ENCODE measurements at places on chromosomes 2 and 18.

- no peak for DNase-seq
These were observed 36.3 kb downstream of the STAT4 start for GRCh38 chr2:191114403-191114886.

DNA sequence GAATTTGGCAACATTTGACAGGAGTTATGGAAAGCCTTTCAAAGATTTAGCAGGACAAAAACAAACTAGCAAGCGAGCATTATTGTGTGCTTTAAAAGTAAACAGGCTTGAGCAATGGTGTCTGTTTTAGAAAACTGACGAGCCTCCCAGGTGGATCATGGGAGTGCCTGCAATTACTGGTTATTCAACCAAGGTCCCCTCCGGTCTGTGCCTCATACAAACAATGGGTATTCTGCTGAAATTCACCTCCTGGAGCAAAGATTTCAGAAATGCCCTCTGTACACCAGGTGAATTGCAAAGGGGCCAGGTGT, 22.4 kb downstream of the RTP5 start:
- DNase-seq, result no peak

GRCh38 chr2:231707625-231707926, 749 bp upstream of the PTMA start:
- DNase-seq, result no peak

- no peak for DNase-seq
These were observed 10.1 kb upstream of the UNC80 start for GRCh38 chr2:209761566-209761965.

DNA sequence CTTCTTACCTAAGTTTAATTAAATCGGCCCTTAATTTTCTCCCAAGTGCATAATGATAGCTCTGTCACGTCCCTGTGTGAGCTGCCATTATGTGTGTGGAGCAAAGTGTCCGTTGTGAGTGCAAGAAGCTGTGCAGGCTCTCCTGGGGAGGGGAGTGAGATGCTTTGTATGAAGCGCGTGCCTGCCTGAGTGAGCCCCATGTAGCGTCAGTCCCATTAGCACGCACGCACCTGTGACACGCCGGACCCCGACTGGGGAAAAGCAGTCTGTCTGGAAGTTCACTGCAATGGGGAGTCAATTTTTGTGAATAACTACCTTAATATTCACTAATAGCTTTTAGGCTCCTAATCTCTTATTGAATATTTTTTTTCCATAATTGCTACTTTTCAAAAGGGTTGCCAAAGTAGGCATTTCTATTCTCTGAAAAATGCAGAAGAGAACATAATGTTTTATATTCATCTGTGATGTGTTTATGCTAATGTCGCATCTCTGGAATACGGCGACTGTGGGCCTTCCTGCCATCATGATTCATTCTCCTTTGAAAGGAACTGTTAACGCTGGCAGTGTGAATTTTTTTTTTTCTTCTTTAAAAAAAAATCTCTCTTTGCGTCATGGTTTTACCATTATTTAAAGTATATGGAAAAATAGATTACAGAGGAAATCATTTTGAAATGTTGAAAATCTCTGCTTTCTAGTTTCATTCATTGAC, 157.7 kb downstream of the COL4A4 start:
- no peak for DNase-seq

GRCh38 chr18:10838553-10838952, 310.8 kb downstream of the PIEZO2 start:
- DNase-seq, result no peak

GRCh38 chr2:227846831-227847230, 24.6 kb upstream of the DAW1 start:
- no peak for DNase-seq

GRCh38 chr2:189204322-189204941, 24.9 kb upstream of the COL5A2 start:
- no peak for DNase-seq

GRCh38 chr2:108825254-108825653, 38.7 kb downstream of the CCDC138 start:
- DNase-seq, result no peak

- no peak for DNase-seq
These were observed 158.0 kb downstream of the BARD1 start for GRCh38 chr2:214651451-214651850.

DNA sequence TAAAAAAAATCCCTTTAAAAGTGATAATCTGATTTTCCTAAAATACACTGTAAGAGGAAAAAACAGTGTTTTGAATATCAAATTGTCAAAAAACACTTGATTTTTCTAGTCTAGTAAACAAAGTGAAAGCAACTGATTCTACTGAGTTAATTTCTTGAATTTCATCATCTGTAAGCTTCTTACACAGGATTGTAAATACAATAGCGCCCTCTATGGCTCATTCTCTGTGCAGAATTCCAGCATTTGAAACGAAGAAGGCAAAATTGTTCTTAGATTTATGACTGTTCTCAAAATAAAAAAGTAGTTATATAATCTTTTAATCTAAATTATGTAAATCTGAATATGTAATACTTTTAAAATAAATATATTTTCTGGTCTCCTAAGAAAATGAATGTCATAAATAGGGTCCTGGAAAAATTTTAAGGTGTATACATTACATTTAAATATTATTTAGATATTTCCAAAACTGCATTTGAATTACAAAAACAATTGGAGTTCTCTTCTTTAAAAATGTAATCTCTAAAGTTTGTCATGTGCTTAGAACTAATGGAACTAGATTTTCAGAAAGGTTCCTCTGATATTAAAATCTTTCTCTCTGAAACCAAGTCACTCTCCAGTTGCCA, 176.9 kb upstream of the MC4R start:
- DNase-seq, result no peak

DNA sequence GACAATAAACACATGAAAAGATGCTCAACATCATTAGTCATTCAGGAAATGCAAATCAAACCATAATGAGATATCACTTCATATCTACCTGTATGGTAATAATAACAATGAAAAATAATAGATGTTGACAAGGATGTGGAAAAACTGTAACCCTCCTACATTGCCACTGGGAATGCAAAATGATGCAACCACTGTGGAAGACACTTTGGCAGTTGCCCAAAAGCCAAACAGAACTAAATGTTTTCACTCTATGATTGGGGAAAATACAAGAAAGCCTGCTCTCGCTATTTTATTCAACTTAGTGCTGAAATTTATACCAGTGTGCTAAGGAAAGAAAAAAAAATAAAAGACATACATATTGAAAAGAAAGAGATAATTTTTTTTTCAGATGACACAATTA, 934.5 kb downstream of the CNTNAP5 start:
- no peak for DNase-seq

Measured in posterior cingulate gyrus (tissue), 11 donors.